Bronchus fibroblast of lung (primary cell): ENCODE measurements at places on chromosomes 7 and 10. TPM values are rescaled to one million over a fixed set of nuclear protein-coding genes. Genes with fewer than 3 reads are reported as not detected.

The TDRD1 gene
- not detected in 2 replicates for total RNA-seq

The COL1A2 gene
- total RNA-seq: 1,292 and 1,325 TPM in 2 replicates

The AKR1D1 gene
- not detected in 2 replicates for total RNA-seq

The NODAL gene
- total RNA-seq: not detected in 2 replicates

The SFRP4 gene
- total RNA-seq: not detected in 2 replicates

The CALN1 gene
- under 0.01 TPM in 1 of 2 replicates, not detected in the other for total RNA-seq

The RBM28 gene
- total RNA-seq: 14.5 and 23.8 TPM in 2 replicates

The SYCE1 gene
- not detected in 2 replicates for total RNA-seq

The CCDC172 gene
- total RNA-seq: not detected in 2 replicates

The GATA3 gene
- not detected in 2 replicates for total RNA-seq

The CASP2 gene
- 12.6 and 12.9 TPM in 2 replicates for total RNA-seq

The CTTNBP2 gene
- 2.5 and 3.1 TPM in 2 replicates for total RNA-seq

The GBX1 gene
- total RNA-seq: not detected in 2 replicates

The FGFBP3 gene
- total RNA-seq: 1.3 and 2.2 TPM in 2 replicates

The SPDYE8 gene
- total RNA-seq: not detected in 2 replicates

The NANOS1 gene
- 0.17 and 0.59 TPM in 2 replicates for total RNA-seq
